Astrocyte of the spinal cord (primary cell): ENCODE measurements at places on chromosomes 1 and 21.

DNA sequence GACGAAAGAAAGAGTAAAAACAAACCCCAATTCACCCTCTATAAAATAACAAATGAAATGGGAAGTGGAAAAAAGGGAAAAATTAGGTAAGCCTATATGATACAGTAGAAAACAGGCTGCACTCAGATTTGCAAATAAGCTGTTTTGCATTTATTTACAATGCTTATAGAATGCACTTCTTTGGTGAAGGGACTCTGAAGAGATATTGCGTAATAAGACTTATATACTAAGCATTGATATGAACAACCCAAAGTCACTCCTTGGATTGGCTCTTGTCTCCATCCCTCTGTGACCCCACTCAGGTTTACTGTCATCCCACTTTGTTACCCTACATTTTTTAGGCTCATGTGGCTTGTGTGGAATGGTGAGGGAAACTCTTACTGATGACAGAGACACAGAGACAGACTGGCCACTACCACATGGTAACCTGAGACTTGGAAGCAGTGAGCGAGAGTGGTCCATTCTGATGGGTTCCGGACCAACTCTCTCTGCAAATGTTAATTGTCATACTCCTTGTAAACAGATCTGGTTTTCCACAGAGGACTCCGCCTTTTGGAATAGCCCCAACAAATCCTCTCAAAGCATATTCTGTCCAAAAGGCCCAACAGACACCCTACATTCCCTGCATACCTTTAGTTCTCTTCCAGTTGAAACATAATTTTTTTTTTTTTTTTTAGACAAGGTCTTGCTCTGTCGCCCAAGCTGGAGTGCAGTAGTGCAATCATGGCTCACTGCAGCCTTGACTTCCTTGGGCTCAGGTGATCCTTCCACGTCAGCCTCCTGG is 11.0 kb downstream of the GSTM5 start:
- DNase-seq = no peak

GRCh38 chr1:154157520-154158306 is 2.8 kb upstream of the NUP210L start:
- DNase-seq = no peak

DNA sequence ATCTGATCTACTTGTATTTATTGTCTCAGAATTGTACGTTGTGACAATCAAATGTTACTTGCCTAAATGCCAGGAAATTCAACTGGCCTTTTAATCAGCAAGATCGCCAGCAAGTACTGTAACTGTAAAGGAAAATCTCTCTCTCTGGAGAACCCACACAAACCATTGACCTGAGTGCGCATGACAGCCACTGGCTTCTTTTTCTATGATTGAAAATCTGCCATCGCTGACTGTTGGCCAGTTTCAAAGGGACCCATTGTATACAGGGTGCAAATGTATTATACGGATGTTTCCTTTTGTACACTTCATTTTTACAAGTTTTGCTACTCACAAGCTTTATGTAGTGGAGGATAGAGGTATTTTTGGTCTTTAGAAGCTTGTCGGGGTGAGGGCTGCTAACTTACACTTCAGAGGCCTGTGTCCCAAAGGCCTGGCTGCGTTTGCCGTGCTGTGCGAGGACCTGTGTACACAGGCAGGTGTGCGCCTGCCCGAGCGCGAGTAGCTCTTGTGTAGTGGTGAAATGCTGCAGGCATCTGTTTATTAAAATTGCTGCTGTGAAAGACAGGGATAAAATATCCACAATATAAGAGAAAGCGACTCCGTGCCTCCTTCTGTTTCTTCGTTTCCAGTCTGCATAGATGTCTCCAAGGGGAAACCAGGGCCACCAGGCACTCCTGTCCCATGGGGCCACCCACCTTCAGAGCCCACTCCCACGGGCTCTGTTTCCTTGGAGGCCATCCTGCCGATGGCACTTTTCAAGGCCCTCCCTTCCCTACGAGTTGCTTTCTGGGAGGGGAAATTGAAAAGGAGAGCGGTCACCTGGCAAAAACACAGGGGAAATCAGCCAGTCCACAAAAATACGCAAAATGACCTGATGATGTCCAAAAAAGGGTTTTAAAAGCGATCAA is 25.3 kb upstream of the TRAPPC10 start:
- DNase-seq = no peak

DNA sequence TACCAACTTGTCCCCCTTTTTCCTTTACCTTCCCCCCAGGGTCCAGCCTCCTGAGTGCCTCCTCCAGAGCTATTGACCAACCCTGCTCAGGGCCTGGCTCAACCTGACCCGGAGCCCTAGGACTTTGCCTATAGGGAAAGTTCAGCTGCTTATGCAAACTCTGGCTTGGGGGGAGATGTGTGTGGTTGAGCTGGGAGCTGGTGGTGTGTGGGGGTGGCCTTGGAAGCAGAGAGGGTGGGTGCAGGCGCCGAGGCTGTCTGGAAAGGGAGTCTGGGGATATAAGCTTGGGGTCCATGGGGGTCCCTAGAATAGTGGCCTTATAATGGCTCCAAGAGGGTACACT is 14.1 kb downstream of the KCNQ4 start:
- DNase-seq = no peak

DNA sequence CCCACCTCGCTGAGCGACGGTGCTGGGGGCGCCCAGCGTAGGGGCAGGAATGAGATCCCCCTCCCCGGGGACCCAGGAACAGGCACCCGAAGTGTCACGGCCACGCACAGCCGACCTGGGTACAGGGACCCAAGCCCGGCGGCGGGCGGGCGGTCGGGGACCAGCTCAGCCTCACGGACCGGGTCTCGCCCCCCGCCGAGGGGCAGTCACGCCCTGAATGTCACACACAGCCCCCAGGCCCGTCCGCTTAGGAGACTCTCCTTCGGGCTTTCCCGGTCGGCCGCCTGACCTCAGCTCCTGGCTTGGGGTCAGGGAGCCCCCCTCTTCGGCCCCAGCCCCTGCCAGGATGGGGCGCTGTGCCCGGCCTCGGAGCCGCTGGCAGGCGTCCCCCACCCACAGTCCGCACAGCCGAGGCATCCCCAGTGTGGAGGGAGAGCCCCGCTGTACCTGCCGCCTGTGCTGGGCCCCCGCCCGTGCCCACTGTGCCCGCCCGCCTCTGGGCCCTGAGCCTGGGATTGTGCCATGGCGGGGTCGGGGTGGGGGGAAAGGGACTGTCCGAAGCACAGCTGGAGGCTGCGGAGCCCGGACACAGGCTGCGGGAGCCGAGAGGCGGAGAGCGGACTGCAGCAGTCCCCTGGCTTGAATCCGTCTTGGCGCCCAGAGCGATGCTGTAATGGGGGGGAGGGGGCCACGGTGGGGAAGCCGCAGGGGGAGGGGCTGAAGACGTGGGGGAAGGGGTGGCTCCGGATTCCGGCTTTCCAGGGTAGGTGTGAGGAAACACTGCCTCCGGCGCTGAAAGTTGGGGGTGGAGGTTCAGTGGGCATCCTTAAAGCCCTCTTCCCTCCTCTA is 627 bp upstream of the DLGAP3 start:
- no peak for DNase-seq

- DNase-seq = no peak
Measured at GRCh38 chr1:10082785-10083479, 50.2 kb downstream of the UBE4B start.

DNA sequence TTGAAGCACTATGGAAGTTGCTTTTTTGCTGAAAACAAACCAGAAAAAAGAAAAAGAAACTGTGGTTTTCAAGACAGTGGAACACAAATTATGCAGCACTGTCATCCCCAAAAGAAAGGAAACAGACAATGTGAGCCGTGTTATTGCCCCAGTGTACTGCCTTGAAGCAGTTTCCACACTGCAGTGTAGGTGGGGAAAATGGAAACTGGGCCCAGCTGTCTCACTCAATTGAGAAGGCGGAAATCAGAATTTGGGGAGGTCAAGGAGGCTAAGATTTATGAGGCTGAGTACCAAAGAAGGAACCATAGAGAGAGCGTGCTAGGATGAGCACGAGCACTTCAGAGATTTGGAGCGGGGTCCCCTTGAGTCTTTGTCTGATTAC is 55.5 kb downstream of the MPZL1 start:
- no peak for DNase-seq

DNA sequence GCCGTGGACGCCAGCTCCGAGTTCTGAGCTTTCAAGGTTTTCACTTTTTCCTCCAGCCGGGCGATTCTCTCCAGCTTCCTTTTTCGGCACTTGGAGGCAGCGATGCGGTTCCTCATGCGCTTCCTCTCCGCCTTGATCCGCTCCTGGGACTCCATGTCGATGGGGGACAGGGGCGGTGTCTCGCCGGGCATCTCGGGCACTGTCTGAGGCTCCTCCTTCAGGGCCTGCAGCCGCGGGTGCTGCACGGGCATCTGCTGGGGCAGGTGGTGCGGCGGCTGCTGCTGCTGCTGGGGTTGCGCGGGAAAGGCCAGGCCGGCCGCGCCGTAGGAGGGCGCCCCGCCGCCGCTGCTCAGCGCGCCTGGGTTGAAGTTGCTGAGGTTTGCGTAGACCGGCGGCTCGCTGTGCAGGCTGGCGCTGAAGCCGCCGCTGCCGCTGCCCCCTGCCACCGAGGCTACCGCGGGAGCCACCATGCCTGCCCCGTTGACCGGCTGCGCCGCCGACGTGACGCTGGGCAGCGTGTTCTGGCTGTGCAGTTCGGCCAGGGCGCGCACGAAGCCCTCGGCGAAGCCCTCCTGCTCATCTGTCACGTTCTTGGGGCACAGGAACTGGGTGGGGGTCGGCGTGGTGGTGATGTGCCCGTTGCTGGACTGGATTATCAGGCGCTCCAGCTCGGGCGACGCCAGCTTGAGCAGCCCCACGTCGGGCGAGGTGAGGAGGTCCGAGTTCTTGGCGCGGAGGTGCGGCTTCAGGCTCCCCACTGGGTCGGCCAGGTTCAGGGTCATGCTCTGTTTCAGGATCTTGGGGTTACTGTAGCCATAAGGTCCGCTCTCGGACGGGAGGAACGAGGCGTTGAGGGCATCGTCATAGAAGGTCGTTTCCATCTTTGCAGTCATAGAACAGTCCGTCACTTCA is 1.4 kb downstream of the JUN start:
- DNase-seq = no peak

- DNase-seq = no peak
Measured at GRCh38 chr1:10890491-10891071, 94.1 kb upstream of the CASZ1 start.

DNA sequence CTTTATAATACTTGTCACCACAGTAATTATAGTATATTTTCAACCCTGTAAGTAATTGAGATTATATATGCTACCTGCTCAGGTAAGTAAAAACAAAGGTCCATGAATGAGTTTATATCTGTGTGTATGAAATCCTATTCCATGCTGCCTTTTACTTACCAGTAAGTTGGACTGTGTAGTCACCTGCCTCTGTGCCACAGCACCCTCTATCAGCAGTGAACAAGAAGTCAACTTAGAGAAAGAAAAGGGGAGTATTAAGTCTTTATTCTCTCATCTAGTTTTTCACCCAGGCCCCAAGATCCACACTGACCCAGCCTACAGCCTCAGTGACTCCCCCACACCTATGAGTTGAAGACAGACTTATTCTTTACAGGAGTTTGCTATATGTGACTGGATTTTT is 36.9 kb upstream of the IFI16 start:
- no peak for DNase-seq

- no peak for DNase-seq
Measured at GRCh38 chr21:29658934-29659203, 280.9 kb downstream of the GRIK1 start.

GRCh38 chr1:25804244-25804963 is 4.4 kb downstream of the SELENON start:
- DNase-seq = no peak

GRCh38 chr1:44949286-44949685 is 37.1 kb downstream of the EIF2B3 start:
- DNase-seq = no peak

- no peak for DNase-seq
Measured at GRCh38 chr1:155226910-155227260, 18.4 kb downstream of the MTX1 start.

- DNase-seq = no peak
Measured at GRCh38 chr1:54002544-54003248, 15.3 kb downstream of the LDLRAD1 start.

GRCh38 chr1:26472320-26472900 is at the start of gene HMGN2:
Gene HMGN2, plus strand, starts transcription at chr1:26472440. Its CDS starts 173 bp downstream, at chr1:26472613.
- peak; percentile 89 for DNase-seq

DNA sequence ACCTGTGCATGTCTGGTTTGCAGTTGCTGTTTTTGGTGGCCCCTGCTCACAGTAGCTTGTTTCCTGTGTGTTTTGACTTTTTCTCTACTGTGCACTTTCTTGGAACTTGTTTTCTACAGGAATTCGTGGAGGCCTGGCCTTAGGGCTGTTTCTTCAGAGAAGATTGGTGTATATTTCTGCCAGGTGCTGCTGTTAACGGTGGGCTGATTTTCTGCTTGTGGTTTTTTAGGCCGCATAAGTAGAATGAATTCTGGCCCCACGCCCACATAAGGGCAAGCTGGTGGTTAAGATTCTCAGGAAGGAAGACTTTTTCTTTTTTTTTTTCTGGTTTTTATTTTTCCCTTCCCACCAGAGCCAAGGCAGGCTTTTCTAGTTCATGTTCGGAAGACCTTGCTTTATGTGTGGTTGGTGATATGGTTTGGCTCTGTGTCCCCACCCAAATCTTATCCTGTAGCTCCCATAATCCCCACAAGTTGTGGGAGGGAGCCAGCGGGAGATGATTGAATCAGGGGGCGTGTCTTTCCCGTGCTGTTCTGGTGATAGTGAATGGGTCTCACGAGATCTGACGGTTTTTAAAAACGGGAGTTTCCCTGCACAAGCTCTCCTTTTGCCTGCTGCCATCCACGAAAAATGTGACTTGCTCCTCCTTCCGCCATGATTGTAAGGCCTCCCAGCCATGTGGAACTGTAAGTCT is 71.5 kb upstream of the DISP3 start:
- no peak for DNase-seq

DNA sequence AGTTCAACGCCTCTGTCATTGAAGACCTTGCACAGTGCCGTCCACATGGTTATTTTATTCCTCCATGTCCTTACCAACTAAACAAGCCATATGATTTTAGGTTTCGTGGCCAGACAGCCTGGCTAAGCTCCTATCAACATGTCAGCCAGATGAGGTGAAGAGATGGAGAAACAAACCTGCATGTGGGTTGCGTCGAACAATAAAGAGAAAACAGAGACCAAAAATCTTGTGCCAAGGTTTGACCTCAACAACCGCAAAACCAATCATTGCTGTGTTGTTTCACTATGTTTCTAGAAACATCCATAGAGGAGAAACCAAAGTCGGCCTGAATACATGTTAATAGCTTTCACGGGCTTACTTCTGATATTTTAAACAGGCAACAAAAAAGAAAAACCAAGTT is 544.6 kb downstream of the SMYD3 start:
- no peak for DNase-seq

- no peak for DNase-seq
Measured at GRCh38 chr1:86616871-86617270, 70.0 kb downstream of the CLCA4 start.
